Amygdala (tissue), 56 donors: ENCODE measurements at places on chromosomes 1 and 21.

GRCh38 chr1:206873603-206874188 lies 8.3 kb downstream of the IL20 start:
- no peak for DNase-seq

DNA sequence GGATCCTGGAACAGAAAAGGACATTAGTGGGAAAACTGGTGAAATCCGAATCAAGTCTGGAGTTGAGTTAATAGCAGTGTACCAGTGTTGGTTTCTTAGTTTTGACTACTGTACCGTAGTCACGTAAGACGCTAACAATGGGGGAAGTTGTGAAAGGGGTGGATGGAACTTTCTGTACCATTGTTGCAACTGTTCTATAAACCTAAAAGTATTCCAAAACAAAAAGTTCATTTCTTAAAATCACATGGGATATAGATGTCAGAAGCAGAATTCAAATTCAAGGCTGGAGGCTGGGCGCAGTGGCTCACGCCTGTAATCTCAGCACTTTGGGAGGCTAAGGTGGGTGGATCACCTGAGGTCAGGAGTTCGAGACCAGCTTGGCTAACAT lies 16.9 kb downstream of the ARHGEF19 start:
- DNase-seq = no peak

DNA sequence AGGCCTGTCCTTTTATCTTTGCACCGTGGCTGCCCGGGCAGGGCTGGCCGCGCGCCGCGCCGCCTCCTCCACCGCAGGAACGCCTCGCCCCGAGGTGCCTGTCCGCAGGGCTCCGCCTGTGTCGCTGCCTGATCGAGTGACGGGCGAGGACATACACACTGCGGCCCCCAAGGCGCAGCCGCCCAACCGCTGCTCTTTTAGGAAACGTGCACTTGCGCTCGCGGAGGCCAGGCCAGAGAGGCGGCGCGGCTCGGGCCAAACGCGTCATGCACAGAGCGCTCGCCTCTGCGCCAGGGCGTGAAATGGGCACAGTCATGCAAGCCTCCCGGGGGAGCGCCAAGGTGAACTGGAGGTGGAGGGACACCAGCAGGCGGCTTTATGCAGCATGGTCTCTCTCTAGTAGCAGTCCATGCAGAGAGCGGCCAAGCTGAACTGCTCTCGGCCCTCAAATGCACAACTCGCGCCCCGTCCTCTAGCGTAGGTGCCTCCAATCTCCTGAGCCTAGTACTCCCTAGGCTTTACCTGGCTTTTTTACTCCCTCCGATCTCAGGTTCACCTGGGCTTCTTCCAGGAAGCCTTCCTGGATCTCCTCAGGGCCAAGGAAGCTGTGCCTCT lies 12.9 kb downstream of the TRABD2B start:
- DNase-seq = no peak

DNA sequence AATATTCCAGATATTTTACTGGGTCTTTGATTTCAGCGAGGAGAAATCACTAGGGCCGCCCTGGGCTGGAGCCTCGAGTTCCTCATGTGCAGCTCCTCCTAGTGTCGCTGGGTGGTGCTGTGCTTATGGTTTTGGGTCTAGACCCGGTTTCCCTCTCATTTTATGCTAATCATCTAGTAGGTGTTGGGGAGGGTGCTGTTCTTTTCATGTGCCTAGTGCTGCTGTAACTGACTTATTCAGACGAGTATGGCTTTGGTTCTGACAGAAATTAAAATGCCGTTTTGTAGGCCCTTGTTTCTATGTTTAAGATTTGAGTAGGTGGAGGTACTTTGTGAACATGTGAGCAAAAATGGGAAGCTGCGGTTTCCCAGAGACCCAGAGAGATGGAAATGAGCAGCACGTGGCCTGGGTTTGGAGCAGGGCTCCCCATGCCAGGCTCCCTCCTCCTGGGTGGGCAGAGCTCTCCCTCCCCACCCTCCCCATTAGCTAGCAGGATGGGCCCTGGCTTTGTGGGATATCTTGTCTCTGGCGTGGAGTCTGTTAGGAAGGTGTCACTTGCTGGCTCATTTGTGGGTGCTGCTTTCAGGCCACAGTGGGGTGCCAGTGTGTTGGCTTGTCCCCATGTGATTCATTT lies 74.0 kb upstream of the GPR88 start:
- DNase-seq = peak; percentile 18

DNA sequence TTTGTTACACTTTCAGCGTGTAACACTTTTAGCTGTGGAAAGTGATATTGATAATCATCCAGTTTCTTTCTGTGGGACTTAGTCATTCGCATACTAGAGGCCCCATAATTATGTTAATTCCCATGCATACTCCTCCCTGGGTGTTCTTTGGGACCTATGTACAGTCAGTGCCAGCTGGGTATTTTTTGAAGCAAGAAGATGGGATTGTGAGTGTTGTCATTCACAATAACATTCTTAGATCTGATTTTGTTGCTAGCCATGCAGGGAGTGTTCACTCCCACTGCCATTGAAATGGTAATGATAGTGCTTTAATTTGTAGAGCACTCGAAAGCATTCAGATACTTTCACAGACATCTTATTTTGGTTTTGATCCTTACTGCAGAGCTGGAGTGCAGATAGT lies 11.6 kb downstream of the SARS1 start:
- DNase-seq = no peak

- no peak for DNase-seq
These were observed 32.4 kb downstream of the KCNN3 start for GRCh38 chr1:154837672-154838171.

GRCh38 chr1:65109487-65109886 lies 38.5 kb upstream of the AK4 start:
- DNase-seq = no peak

- peak; percentile 81 for DNase-seq
These were observed 19.4 kb downstream of the RHBG start for GRCh38 chr1:156388174-156389137.

DNA sequence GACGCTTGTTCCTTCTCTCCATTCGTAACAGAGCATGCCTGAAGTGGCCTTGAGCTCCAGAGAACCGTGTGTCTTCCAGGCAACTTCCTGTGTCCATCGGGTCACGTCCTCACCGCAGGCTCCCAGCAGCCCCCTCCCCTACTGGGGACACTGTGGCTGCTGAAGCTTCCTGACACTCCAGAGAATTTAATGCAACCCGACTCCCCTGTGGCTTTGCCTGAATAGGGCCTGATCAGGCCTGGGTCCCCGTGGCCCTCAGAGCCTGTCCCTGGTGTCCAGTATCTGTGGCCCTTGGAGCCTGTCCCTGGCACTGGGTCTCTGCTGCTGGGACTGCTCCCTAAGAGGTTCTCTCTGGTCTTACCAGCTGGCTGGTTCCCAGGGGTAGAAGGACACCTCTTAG lies 219.7 kb upstream of the VAMP3 start:
- no peak for DNase-seq

- DNase-seq = no peak
These were observed 827 bp downstream of the FMN2 start for GRCh38 chr1:240092301-240093119.

- DNase-seq = no peak
These were observed 9.7 kb downstream of the IFFO2 start for GRCh38 chr1:18946550-18947381.

DNA sequence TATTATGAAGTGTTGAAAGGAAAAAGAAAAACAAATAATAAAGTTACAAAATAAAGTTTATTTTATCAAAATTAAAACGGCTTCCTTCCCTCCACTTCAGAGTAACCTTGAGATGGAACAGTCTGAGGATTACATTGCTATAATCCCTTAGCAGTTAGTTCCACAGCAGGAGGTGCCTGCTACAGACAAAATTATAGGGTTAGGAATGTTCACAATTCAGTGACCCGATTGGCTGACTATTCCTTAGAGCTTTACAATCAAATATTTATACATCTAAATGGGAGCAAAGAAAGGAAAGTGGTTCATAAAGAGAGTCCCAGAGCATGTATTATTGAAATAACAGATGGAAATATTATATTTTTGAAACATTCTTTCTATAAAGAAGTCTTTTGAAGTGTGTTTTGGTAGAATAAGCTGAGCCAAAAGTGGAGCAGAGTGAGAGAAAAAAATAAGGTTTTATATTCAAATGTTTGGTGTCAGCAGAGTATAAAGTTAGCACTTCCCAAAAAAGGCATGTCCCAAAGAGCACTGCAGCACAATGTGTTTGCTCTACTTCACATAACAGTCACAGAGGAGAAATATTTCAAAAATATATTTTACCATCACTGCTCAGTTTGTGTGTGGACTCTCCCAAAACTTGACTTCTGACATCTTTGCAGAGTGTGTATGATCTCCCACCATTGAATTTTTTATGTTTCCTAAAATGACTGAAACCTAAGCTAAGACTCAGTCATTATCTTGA lies 71.4 kb upstream of the GORAB start:
- DNase-seq = no peak

GRCh38 chr1:109928591-109929111 lies 18.0 kb downstream of the CSF1 start:
- DNase-seq = no peak

- DNase-seq = no peak
These were observed 80.5 kb downstream of the FNBP1L start for GRCh38 chr1:93528412-93528811.

- DNase-seq = no peak
These were observed 233.9 kb downstream of the SLC45A1 start for GRCh38 chr1:8551613-8552489.

DNA sequence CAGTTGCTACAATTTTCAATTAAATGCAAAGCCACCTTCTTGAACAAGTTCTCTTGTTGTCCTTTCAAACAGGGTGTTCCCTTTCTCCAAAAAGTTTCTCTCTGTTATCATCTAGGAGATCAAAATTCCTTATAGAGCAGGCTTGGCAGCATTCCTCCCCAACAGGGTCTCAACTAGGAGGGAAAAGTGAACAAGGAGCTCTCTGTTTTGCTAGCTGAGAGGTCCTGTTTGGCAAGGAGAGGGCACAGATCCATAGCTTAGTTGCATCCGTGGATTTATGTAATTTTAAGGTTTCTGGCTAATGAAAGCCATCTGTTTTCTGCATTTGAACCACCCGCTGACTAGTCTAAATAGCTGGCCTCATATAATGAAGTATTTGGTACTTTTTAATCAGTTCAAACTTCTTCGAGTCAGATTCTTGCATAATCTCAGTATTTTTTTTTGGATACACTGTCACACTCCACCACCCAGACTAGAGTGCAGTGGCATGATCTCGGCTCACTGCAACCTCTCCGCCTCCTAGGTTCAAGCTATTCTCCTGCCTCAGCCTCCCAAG lies 54.0 kb downstream of the APP start:
- DNase-seq = no peak

GRCh38 chr1:234858722-234859121 lies 248.7 kb upstream of the IRF2BP2 start:
- no peak for DNase-seq

DNA sequence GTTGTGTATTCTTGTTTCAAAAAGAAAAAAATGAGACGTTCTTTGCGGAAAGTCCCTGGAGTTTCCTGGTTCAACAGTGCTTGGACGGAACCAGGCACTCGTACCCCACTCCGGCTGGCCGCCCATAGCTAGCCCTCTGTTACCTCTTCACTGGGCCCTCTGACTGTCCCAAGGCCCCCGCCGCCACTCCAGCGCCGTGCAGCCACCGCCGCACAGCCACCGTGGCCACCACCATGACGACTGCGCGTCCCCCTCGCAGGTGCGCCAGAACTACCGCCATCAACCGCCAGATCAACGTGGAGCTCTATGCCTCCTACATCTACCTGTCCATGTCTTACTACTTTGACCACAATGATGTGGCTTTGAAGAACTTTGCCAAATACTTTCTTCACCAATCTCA lies 9.6 kb downstream of the SNIP1 start:
- DNase-seq = no peak

DNA sequence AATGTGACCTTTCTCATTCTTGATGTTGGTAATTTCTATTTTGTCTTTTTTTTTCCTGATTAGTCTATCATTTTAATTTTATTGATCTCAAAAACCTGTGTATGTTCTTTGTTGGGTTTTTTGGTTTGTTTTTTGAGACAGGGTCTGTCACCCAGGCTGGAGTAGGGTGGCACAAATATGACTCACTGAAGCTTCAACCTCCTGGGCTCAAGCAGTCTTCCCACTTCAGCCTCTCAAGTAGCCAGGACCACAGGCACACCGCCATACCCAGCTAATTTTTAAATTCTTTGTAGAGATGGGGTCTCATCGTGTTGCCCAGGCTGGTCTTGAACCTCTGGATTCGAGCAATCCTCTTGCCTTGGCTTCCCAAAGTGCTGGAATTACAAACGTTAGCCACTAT lies 145.2 kb downstream of the PIK3R3 start:
- no peak for DNase-seq

DNA sequence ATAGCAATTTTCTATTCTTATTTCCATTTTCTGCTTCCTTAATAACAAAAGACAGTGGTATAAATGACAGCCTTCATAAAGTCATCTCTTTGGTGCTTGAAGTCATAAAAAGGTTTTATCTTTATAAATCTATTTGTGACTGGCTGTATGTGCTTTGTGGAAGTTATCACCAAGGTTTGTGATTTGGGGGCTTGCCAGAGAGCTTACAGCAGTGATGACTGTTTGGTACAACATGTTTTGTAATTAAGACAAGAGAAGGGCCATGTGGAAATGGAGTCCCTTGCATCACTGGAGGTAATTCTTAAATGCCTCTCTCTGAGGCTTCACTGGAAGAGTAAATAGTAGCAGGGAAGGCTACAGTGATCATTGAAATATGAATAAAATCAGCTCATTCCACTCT lies 2.7 kb downstream of the SLC35F3 start:
- DNase-seq = no peak

DNA sequence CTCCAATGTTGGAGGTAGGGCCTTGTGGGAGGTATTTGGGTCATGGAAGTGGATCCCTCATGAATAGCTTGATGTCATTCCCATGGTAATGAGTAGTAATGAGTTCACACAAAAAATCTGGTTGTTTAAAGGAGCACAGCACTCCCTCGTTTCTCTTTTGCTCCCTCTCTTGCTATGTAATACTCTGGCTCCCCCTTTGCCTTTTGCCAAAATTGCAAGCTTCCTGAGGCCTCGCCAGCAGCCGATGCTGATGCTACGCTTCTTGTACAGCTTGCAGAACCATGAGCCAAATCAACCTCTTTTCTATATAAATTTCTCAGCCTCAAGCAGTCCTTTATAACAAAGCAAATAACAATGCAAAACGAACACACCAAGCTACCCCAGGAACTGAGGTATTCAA lies 80.9 kb downstream of the LHX9 start:
- DNase-seq = no peak

DNA sequence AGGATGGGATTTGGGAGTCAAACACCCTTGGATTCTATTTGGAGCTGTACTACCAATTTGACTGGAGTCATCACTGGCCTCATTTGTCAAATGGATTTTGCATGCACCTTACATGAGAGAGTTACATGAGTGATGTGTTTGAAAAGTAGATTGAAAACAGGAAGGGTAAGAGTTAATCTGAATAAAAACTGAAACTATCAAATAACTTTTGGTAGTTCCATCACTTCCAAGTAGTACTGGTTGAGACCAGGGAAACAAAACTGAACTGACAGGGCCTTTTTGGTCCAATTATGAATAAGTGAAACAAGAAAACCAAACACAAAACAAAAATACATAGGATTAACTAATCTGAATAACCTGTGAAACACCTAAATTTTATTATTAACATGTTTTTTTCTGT lies 30.2 kb downstream of the NUCKS1 start:
- no peak for DNase-seq

- no peak for DNase-seq
These were observed 39.5 kb downstream of the LRRC8B start for GRCh38 chr1:89563957-89564604.

- peak; percentile 22 for DNase-seq
These were observed at the start of gene SPAG17 for GRCh38 chr1:118185084-118185832. SPAG17 (minus strand) TSS chr1:118185228; CDS start chr1:118185157, 71 bp downstream.

GRCh38 chr1:150575518-150576366 lies 3.7 kb downstream of the MCL1 start:
- no peak for DNase-seq
